ENCODE measurements at places on chromosomes 6 and 20. TPM values are rescaled to one million over a fixed set of nuclear protein-coding genes. Genes with fewer than 3 reads are reported as not detected.

DNA sequence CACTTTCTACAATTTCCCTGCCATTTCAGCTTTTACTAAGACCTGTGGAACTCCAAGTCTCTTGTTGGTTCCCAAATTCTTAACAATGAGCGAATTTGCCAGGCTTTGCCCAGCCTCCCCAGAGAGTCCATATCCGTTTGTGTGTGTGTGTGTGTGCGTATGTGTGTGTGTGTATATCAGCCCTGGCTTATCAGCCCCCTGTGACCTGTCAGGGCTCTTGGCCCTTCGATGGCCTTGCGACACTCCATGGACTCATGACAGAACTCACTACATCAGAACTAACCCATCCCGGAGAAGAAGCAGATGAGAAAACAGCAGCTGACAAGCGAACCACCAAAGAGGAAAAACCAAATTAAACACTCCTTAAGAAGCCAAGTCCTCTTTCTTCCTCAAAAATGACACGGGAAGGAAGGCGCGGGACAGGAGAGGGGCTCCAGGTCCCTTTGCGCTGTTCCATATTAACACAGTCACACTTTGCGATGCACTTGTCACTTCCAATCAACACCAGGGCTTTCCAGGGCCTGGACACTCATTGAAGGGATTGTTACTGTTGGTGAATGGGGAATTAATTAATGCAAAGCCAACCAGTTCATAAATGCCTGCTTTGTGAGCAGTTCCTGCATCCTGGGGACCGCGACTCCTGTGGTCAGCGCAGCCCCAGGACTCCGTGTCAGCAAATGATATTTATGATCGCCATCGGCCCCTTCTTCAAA is 524.0 kb downstream of the CD83 start:
- H3K4me3 ChIP-seq = no peak overlapping the region
- no peak for DNase-seq
- H3K27me3 ChIP-seq = no peaks in the 10 kb centered on the region
- H3K36me3 ChIP-seq = no peaks in the 10 kb centered on the region

Gene ZSCAN16
- total RNA-seq = 11.8 TPM

GRCh38 chr20:34544109-34544796 is 14.3 kb upstream of the MAP1LC3A start:
- peaks cover 6% of the 10 kb centered on the region for H3K27me3 ChIP-seq
- H3K36me3 ChIP-seq = peaks cover 8% of the 10 kb centered on the region
- no peak overlapping the region for H3K27ac ChIP-seq
- peak overlapping the region; percentile 3 for H3K4me3 ChIP-seq

Gene LY6G5B
- 24.2 TPM for total RNA-seq

Gene KHDC1
- 12.9 TPM for total RNA-seq

Gene TAP2
- 18.2 TPM for total RNA-seq

DNA sequence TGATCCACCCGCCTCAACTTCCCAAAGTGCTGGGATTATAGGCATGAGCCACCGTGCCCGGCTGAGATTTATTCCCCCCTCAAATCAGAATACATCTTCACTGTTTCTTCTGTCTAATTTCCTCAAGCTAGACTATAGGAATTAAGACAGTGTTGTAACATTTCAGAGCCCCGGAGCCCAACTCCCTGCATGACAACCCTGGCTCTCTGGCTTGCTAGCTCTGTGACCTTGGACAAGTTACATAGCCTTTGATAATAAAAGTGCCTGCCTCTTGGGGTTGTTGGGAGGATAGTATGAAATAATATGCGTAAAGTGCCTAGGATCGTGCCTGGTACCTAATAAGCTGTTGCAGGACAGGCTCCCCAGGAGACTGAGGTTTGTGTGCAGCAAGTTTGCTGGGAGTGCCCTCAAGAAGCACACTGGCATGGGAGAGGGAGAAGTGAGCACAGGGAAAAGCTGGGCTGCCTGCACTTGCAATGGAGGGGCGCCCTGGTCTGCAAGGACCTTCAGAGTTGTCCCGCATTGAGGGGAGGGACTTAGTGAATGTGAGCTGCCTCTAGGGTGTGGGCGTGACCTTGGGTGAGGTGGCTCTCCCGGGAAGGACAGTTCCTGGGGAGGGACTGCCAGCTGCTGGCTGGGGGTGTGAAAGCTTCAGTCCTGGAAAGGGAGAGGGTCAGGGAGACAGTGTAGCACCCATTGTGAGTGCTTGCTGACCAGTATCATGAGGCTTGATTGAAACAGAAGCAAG is 43.4 kb downstream of the TAF8 start:
- no peaks in the 10 kb centered on the region for H3K4me1 ChIP-seq
- H3K4me3 ChIP-seq = no peak overlapping the region
- H3K27ac ChIP-seq = no peak overlapping the region
- no peaks in the 10 kb centered on the region for H3K27me3 ChIP-seq

DNA sequence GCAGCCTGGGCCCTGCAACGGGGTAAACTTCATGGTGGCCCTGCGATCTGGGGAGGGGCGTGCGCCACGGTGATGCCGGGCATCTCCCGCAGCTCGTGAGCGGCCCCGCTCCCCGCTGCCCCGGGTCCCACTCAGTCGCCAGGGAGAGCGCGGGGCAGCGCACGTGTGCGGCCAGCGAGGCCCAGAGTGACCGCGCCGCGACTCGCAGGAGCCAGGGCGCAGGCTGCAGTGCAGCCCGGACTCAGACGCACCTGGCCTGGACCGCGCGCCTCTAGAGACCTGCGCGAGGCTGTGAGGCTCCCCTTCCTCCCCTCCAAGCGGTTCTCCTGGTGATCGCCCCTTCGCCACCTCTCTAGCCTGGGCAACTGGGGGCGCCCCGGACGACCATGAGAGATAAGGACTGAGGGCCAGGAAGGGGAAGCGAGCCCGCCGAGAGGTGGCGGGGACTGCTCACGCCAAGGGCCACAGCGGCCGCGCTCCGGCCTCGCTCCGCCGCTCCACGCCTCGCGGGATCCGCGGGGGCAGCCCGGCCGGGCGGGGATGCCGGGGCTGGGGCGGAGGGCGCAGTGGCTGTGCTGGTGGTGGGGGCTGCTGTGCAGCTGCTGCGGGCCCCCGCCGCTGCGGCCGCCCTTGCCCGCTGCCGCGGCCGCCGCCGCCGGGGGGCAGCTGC is 652 bp downstream of the BMP6 start:
- no peaks in the 10 kb centered on the region for H3K36me3 ChIP-seq
- peaks cover 21% of the 10 kb centered on the region for H3K4me1 ChIP-seq
- no peak overlapping the region for H3K27ac ChIP-seq
- peak; percentile 14 for DNase-seq
- H3K27me3 ChIP-seq = peaks cover 86% of the 10 kb centered on the region

GRCh38 chr6:133705731-133706130 is 183.2 kb upstream of the TCF21 start:
- no peak overlapping the region for H3K4me3 ChIP-seq
- no peaks in the 10 kb centered on the region for H3K27me3 ChIP-seq
- no peaks in the 10 kb centered on the region for H3K36me3 ChIP-seq
- no peak for DNase-seq
- H3K4me1 ChIP-seq = no peaks in the 10 kb centered on the region

DNA sequence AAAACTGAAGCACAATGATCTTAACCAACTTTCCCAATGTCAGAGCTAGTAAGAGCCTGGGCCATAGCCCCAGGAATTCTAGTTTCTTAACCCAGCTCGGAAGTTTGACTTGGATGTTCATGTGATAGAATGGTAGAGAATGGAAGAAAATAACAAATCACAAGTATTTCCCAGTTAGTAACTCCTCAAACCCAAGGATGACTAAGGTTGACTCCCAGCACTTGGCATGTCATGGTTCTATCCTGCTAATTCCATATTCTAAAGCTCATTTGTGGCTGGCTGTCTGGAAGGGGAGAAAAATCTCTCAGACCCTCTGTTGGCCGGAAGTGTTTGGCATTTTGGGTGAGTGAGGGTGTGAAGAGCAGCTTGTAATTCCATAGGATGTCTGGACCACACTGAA is 248.7 kb downstream of the RFPL4B start:
- H3K4me3 ChIP-seq = no peak overlapping the region
- peaks cover 18% of the 10 kb centered on the region for H3K36me3 ChIP-seq
- no peaks in the 10 kb centered on the region for H3K27me3 ChIP-seq
- no peak for DNase-seq
- peaks cover 5% of the 10 kb centered on the region for H3K4me1 ChIP-seq
- H3K27ac ChIP-seq = no peak overlapping the region

Gene TAGAP
- not detected for total RNA-seq

Gene FAM83C
- total RNA-seq = not detected

Gene GRM1
- total RNA-seq = 0.63 TPM

Gene CCN6
- total RNA-seq = not detected

DNA sequence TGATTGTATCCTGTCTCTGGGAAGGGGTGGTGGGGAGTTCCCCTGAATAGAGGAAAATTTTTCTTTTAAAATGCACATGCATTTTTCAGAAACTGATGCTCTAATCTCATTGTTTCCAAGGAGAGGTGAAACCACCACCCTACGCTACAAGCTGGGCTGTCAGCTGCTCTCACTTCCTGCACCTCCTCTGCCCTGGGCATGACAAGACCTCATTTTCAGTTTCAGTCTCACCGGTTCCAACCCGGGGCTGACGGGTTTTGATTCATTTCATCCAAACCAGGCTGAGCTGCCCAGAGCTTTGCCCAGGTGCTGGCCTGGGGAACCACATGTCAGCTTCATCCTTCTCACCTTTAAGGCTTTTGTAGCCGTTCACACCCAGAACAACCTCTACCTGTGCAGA is 99.7 kb downstream of the EYA2 start:
- H3K27me3 ChIP-seq = peaks cover 16% of the 10 kb centered on the region
- peaks cover 27% of the 10 kb centered on the region for H3K4me1 ChIP-seq
- no peaks in the 10 kb centered on the region for H3K36me3 ChIP-seq
- no peak for DNase-seq
- H3K27ac ChIP-seq = no peak overlapping the region

- H3K36me3 ChIP-seq = no peaks in the 10 kb centered on the region
- no peak overlapping the region for H3K27ac ChIP-seq
- DNase-seq = no peak
- H3K27me3 ChIP-seq = no peaks in the 10 kb centered on the region
Observed at GRCh38 chr6:107811591-107812218, 12.4 kb downstream of the SCML4 start.

- DNase-seq = no peak
- H3K4me3 ChIP-seq = no peak overlapping the region
- no peaks in the 10 kb centered on the region for H3K36me3 ChIP-seq
Observed at GRCh38 chr6:44831002-44831610, 443.6 kb downstream of the CDC5L start.

DNA sequence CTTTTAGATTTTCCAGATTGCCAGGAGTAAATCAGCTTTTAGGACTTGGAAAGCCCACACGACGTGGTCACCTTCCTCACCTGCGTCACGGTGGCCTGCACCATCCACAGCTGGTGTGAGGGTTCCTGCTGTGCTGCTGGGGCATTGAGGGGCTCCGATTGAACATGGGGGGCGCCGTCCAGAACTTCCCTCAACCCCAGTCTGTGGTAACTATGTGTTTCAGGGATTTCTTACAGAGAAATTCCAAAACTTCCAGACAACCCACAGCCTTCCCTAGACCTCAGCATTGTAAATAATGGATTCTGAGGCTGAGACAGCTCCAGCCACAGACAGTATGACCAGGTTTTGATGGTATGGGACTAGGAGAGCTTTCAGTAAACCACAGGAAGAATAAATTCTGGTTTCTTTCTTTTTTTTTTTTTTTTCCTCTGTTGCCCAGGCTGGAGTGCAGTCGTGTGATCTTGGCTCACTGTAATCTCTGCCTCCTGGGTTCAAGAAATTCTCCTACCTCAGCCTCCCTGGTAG is 46.7 kb upstream of the IRF4 start:
- no peaks in the 10 kb centered on the region for H3K27me3 ChIP-seq
- H3K27ac ChIP-seq = no peak overlapping the region
- no peaks in the 10 kb centered on the region for H3K4me1 ChIP-seq
- H3K4me3 ChIP-seq = no peak overlapping the region

DNA sequence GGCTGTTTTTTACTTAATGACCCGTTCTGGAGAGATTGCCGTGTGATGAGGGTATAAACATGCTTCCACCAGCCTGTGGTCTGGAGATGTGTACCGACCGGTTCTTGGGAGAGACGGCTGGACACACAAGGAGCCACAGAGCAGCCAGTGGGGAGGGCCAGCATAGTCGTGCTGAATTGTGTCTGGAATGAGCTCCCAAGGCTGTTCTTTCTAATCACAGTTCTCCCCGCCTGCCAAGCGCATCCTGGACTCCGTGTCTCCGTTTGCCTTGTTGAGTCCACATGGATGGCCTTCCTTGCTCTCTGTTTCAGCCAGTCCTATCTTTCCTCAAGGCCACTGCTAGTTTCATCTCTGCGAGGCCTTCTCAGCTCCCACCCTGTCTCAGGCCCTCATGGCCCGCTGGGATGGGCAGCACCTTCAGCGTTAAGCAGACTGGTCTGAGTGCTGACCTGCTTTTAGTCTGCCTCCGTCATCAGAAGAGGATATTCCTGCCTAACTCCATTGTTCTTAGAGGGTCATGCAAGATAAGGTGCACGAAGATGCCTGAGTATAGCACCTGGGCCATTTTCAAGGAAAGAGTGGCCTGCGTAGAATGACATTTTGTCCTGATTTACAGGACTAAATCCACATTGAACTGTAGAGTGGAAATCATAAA is 20.6 kb downstream of the MANBAL start:
- peak overlapping the region; percentile 57 for H3K27ac ChIP-seq
- H3K4me1 ChIP-seq = peaks cover 47% of the 10 kb centered on the region
- no peak overlapping the region for H3K4me3 ChIP-seq
- DNase-seq = no peak

Gene DDX43
- total RNA-seq = not detected

- H3K4me1 ChIP-seq = peaks cover 68% of the 10 kb centered on the region
- H3K27ac ChIP-seq = peak overlapping the region; percentile 90
- H3K27me3 ChIP-seq = no peaks in the 10 kb centered on the region
- DNase-seq = no peak
- H3K4me3 ChIP-seq = peak overlapping the region; percentile 66
- peaks cover 4% of the 10 kb centered on the region for H3K36me3 ChIP-seq
Observed at GRCh38 chr6:21188505-21189223, 404.9 kb upstream of the SOX4 start.

DNA sequence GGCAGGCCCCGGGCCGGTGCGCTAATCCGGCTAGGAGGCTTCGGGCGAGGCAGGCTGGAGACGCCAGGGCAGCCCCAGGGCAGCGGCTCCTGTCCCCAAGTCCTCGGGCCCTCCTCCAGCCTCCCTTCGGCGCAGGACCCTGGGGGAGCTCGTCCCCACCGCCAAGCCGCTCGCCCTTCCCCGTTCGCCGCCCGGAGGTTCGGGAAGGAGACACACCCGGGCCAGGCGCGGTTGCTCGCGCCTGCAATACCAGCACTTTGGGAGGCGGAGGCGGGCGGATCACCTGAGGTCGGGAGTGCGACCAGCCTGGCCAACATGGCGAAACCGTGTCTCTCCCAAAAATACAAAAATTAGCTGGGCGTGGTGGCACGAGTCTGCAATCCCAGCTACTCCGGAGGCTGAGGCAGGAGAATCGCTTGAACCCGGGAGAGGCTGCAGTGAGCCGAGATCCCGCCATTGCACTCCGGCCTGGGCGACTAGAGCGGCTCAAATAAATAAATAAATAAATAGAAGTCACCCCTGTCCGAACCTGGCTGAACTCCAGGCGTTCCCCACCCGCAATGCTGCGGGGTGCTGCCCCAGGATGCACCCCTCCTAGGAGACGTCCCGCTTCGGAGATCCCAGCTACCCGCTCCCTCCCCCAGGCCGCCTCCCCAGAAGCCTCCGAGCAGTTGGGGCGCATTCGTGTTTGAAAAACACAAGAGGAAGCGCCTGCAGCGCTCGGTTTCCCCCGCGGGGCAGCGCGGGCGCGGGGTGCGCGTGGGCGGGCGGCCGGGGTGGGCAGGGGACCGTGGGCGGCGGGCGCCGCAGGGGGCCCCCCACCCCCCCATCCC is 27.5 kb downstream of the SERPINB9 start:
- peak overlapping the region; percentile 85 for H3K27ac ChIP-seq
- peak; percentile 17 for DNase-seq
- peaks cover 21% of the 10 kb centered on the region for H3K4me1 ChIP-seq
- peaks cover 2% of the 10 kb centered on the region for H3K36me3 ChIP-seq

Gene PNLDC1
- 0.49 TPM for total RNA-seq

Gene OR2J3
- not detected for total RNA-seq

GRCh38 chr6:2970753-2971419 is 481 bp downstream of the SERPINB6 start:
- H3K4me1 ChIP-seq = peaks cover 17% of the 10 kb centered on the region
- H3K4me3 ChIP-seq = peak overlapping the region; percentile 89
- H3K36me3 ChIP-seq = no peaks in the 10 kb centered on the region
- peaks cover 40% of the 10 kb centered on the region for H3K27me3 ChIP-seq
- H3K27ac ChIP-seq = no peak overlapping the region

Measured in neural crest cell (in vitro differentiated cells).